NCI-H2171 (cell line): ENCODE measurements at places on chromosomes 1 and 21.

- DNase-seq: peak; percentile 40
These were observed 14.9 kb upstream of the VPS26C start for GRCh38 chr21:37281993-37282392.

- no peak for DNase-seq
These were observed 39.7 kb upstream of the SLC2A1 start for GRCh38 chr1:42998386-42998785.

- no peak for DNase-seq
These were observed 100.9 kb upstream of the HMGB4 start for GRCh38 chr1:33762962-33763361.

GRCh38 chr1:65703853-65704252 is 88.8 kb upstream of the PDE4B start:
- DNase-seq: no peak

DNA sequence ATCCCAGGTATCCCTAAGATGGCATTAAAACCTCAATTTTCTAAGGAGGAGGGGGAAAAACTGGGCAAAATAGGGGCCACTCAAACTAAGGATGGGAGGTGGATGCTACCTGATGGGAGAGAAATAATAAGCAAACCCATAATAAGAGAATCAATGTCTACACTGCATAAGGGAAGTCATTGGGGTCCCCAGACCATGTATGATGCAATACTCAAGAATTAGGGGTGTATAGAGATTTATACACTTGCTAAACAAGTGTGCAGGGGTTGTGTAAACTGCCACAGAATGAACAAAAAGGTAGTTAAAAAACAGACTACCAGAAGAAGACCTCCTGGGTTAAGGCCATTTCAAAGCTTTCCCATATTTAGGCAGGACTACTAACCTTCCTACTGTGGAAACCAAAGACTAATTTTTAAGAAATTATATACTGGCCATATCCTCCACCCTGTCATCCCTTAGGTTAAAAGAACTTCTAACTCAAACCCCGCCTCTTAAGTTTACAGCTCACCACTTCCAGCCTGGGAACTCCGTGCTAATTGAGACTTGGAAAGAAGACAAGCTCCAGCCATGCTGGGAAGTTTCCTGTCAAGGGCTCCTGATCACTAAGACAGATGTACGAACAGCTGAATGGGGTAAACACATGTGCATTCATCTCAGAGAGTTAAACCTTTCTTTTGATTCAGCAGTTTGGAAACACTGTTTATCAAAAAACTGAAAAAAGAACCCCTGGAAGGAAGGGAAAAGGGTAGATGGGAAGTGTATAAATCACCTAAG is 64.4 kb upstream of the TLR5 start:
- DNase-seq: no peak
